ENCODE measurements at places on chromosomes 6 and 20.

GRCh38 chr6:52922161-52922560 is 12.7 kb upstream of the GSTA3 start:
- no peak for DNase-seq

DNA sequence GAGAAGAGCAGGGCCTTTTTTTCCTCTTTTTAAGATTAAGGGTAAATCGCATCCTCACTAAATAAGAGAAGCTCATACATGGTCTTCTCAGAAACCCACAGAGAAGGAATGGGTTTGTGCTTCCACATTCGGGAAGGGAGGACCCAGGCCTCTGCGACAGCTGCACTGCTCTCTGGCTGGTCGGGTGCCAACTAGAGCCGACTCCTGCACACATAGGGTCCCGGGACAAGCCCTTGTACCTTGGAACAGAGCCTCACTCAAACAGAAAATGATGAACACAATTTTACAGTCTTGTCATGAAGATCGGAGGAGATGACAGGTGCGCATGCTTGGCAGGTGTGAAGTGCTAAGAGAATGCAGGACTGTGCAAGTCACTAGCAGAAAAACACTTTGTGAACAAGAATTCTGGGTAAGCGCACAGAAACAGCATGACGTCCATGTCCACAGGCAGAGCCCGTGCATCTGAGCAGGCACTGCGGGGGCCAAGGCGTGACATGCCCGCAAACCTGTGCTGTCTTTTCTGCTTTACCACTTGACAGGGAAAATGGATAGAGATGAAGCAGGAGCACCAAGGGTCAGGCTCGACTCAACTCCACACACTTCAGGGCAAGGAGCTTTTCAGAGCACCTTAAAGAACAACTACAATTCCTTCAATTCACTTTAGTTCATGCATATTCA is 101.0 kb upstream of the MPC1 start:
- no peak for DNase-seq

GRCh38 chr6:163461696-163462095 is 47.2 kb downstream of the QKI start:
- DNase-seq, result no peak

GRCh38 chr6:35302604-35303241 is 5.1 kb downstream of the DEF6 start:
- DNase-seq, result no peak

- no peak for DNase-seq
These were observed 256.5 kb upstream of the RREB1 start for GRCh38 chr6:6851059-6851948.

DNA sequence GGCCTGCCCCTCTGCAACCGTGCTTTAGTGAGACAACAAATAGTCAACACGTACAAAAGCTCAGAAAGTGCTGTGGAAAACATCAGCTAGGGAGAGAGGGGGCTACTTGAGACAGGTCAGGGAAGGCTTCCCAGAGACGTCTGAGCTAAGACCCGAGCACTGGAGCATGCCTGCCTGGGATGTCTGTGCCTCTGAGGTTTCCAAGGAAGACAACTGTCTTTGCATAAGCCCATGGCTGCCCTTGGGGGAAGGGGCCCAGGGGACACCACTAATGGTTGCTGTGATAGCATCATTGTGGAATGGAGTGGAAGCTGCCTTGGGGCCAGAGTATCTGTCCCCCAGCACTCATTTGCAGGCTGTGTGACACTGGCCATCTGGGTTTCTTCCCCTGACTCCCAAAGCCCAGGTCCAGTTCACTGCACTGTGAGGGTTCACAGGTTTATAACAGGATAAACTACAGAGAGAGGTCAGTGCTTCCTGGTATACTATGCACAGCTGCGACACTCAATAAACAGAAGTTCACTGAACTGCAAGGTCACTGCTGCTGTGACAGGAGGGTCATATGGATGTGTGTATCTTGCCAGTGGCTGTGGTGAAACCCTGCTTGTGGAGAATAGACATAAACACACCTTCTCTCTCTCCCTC is 1.5 kb upstream of the ARFGEF2 start:
- DNase-seq, result no peak

GRCh38 chr20:31923388-31924331 is 28.2 kb downstream of the PDRG1 start:
- DNase-seq, result no peak

DNA sequence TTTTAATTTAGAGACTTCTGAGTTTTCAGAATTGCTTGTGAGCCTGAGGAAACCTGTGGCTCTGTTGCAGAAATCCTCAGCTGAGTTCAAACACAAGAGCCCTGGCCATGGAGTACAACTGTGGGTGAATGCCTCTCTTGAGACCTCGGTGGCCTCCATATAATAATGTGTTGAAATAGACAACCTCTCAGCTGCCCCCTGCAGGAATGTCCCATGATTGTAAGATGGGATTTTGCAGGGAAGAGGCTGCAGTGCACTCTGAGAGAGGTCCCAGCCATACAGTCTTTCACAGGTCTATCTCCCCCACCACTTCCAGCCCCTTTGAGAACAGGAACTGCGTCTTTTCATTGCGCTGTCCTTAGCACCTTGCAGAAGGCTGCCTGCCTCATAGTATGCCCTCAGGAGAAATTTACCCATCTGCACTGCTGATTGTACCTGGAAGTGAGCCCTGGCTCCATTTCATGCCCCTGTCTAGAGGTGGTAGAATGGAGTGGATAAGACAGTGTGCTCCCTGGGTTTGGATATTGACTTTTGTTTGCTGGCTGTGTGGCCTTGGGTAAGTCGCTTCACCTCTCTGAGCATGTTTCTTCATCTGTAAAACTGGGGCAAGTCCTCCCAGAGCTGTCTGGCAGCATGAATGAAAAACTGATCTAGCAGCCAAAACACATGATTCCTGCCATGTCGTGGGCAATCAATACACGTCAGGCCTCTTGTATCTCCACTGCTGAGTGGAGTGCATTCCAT is 16.8 kb upstream of the CDH22 start:
- DNase-seq, result no peak

DNA sequence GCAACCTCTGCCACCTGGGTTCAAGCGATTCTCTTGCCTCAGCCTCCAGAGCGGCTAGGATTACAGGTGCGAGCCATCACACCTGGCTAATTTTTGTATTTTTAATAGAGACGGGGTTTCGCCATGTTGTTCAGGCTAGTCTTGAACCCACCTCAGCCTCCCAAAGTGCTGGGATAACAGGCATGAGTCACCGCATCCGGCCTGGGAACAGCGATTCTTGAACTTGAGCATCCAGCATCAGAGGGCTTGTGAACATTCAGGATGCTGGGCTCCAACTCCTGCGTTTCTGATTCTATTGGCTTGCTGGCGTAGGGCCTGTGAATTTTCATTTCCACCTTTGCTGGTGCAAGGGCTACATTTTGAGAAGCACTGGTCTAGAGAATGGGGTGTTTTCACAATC is 24.5 kb upstream of the PIM1 start:
- DNase-seq, result no peak
